Activated T-cell treated with anti-CD3 and anti-CD28 coated beads for 48 hours (primary cell): ENCODE measurements at places on chromosomes 1 and 21.

GRCh38 chr1:51648180-51649109, 31.6 kb downstream of the OSBPL9 start:
- no peak for DNase-seq

GRCh38 chr1:31183927-31184554, 55.6 kb downstream of the NKAIN1 start:
- DNase-seq: peak; percentile 18

DNA sequence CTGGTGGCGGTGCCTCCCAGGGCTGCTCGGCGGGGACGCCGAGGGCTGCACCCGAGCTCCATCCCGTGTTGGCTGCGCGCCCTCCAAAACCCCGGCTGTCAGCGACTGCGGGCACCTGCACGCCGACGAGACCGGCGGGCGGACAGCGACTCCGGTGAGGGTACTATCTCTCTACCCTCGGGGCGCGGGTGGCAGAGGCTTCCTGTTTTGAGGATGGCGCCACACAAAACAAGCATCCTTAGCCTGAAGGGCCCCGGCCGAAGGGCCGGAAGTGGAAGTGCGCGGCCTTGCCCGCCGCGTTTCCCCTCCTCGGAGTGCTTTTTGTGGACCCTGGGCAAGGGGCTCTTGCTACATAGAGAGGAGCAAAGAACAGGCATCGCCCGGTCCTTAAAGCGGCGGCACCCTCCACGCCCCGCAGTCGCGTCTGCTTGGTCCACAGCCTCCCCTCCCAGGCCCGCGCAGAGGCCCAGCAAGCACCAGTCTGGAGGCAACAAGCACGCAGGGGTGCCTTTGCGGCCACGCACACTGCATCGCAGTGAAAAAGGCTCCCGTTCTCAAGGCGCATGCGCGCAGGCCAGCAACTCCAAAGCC, 561 bp upstream of the COQ8A start:
- DNase-seq: no peak

DNA sequence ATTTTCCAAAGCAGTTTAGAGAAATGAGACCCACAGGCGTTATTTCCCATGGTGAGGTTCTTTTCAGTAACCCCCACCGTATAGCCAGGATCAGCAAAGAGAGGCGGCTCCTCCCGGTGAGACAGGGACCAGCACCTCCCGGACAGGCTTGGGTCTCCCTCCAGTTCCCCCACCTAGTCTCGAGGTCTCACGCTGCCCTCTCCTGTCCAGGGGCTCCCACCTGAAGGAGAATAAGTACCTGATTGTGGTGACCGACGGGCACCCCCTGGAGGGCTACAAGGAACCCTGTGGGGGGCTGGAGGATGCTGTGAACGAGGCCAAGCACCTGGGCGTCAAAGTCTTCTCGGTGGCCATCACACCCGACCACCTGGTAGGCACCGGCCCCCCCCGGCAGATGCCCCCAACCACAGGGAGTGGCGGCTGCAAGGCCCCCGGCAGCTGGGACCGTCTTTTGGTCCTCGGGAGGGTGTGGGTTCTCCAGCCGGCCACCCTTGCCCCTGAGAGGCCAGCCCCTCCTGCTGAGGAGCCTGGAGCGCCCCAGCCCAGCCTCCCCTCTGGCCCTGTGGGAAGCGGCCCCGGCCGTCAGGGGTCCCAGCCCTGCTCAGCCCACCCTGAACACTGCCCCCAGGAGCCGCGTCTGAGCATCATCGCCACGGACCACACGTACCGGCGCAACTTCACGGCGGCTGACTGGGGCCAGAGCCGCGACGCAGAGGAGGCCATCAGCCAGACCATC, 4.9 kb downstream of the COL6A1 start:
- no peak for DNase-seq

- no peak for DNase-seq
Measured at GRCh38 chr1:224769452-224770335, 153.6 kb downstream of the CNIH3 start.

DNA sequence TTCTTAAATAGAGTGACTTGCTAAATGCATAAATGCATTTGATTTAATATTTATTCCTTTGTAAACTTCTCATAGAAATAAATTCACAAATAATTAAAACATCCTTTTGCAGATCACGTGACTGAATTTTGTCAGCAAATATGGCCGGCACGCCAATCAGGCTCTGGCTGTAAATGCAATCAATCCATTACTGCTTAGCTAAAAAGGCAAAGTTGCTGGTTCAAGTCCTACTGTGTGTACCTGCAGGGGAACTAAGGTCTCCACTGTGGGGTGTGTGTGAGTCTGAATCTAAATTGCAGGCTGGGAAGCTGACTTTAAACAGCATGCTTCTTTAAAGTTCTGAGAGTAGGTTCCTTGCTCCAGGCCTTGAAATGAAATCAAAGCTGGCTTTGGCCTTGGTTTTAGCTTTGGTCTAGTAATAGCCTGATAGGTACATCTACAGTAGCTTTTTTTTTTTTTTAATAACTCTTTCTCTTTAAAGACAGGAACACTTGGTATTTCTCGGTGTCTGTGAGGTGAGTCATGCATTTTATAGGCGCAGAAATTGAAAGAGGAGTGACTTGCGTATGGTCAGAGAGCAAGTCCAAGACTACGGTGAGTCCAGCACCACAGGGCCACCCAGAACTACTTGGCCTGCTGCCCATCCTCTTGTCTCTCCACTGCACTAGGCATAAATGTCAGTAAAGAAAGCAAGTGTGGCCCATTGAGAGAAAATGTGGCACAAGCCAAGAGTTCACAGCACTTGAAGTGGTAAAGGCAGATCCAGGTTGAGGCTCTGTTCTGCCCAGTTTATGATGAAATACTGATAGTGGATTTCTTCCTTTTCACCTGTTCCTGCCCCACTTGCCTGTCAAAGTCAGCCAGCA, 36.2 kb upstream of the LYST start:
- no peak for DNase-seq

DNA sequence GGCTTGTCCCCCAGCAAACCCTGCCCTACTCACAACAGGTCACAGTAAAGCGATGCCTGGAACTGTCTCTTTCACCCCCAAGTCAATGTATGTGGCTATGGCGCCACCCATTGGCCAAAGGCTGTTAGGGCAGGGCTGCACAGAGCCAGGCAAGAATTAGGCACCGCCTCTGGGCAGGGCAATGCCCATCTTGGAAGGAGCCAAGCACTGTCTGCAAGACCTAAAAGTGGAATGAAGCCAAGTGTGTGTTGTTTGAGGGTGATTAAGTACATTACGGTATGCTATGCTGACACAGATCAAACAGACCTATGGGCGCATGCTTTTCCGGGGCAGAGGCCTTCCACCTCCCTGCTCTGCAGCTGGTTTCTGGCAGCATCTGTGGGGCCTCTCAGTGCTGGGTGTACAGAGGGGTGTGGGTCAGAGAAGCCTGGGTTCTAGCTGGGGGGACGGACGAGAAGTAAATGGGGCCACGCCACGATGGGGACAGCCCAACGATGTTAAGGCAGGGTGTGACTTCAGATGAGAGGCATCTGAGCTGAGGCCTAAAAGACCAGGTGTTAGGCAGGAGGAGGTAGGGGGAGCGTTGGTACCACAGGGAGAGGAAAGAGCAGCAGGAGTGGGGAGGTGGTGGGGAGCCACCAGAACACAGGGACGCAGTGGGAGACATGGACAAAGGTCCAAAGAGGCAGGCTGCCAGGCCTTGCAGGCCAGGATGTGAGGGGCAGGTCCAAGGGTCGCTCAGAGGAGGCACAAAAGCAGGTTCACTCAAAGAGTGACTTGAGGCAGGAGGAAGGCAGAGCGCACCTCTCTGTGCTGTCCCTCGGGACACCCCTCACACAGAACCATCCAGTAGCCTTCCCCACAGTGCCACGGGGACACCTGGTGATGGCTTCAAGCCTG, 49.8 kb downstream of the ACOT7 start:
- peak; percentile 54 for DNase-seq

DNA sequence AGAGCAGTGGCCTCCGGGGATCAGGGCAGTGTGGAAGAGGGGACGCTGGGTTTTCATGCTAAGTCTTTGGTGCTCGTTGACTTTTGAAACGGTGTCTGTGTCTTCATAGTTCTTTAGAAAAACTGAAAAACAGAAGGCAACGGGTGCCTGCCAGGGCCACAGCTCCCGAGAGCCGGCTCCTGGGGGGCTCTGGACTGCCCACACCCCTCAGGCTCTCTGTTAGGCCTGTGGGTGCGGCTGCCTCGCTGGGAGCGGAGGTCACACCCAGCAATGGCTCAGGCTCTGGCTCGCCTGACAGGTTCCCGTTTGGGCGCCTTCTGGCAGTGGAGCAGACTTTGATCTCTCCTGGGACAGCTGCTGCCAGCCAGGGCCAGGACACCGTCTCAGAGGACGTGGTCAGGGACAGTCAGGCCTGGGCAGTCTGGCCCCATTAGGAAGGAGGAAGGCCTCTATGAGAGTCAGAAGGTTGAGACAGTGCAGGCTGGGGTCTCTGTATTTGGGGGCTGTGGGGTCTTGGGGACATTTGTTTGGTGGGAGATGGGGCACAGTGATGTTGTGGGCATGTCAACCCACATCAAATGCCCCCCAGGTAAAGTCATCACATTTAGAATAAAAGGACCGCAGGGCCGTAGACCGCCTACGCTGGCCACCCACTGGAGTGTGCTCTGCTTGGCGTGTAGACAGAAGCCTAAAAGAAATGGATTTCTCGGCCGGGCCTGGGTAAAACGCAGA, 5.6 kb downstream of the ARHGEF16 start:
- DNase-seq: no peak

DNA sequence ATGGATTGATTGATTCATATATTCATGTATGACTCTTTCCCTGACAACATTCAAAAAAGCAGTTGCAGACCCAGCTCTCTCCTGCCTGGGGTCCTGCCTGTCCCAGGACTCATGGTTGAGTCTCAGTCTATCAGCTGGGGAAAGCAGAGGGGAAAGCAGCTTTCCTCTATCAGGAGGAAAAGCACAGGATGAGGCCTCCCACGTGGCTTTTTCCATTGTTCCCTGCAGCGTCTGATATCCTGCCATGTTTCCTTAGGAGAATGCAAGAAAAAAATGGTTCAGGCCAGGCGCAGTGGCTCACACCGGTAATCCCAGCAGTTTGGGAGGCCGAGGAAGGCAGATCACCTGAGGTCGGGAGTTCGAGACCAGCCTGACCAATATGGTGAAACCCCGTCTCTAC, 133.0 kb upstream of the VAMP3 start:
- no peak for DNase-seq

DNA sequence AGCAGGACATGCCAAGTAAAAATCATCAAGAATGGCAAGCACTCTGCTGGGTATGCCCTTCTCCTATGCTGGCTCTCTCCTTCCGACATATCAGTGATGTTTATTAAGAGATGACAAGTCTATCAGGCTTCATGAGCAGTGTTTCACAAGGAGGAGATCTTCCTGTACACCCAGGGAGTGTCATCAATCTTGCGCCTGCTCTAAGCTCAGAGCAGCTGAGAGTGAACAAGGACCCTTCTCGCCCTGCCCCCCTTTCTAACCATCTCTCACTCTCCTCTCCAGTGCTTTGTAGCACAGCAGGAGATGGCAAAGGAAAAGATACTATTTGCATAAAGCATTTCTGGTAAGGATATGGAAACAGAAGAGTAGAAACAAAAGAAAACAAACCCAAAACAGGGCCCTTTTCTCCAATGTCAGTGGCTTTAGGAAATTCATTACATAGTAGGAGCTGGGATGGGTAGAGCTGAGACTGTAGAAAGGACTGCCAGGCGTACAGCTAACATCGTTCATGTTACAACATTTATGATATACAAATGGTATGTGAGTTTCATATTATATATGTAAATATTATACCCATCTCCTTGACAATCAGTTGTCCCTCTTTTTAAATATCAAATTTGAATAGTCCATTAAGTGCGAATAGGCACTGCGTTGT, 201.7 kb downstream of the NUF2 start:
- DNase-seq: no peak

- DNase-seq: no peak
Measured at GRCh38 chr21:28791595-28792282, 200.9 kb downstream of the LTN1 start.

DNA sequence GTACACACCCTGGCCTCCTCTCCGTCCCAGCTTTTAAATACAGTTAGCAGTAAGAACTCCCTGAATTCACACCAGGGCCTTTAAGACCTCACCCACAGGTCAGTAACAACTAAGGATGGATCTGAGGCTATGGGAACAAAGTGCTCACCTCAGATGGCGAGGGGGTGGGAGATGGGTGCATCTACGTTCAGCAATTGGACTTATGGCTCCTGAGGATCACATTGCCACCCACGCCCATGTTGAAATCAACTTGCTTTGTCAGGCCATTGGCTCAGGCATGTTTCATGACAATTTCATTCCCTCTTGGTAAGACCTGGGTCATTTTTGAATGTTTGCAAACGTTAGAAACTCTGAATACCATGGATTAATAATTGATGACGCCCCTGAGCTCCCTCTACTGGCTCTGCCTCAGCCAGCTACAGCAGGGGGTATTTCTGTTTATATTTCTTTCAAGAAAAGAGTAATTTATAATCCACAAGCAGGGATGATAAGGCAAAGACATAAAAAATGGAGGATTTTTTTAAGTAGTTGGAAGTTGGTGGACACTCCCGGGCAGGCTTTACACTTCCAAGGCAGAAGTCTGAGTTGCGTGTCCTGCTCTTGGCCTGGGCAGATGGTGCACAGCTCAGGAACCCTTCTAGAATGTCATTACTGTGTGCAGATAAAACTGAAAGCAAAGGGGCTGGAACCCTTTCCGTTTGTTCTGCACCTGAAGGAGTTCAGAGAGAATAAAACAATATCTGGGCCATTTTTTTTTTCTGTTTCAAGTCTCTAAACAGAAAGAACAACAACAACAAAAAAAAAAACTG, 13.7 kb upstream of the LBR start:
- no peak for DNase-seq

GRCh38 chr1:117511273-117511672, 94.6 kb upstream of the TENT5C start:
- no peak for DNase-seq

GRCh38 chr1:150887018-150887417, at the start of gene CTXND2:
Gene CTXND2, plus strand, starts transcription at chr1:150887136. Its CDS starts 25,179 bp downstream, at chr1:150912315.
- no peak for DNase-seq
